ENCODE measurements at places on chromosomes 16 and 17.

- no peak overlapping the region for H3K27ac ChIP-seq
- DNase-seq, result no peak
- no peaks in the 10 kb centered on the region for H3K36me3 ChIP-seq
- H3K4me1 ChIP-seq, result no peaks in the 10 kb centered on the region
- H3K27me3 ChIP-seq, result no peaks in the 10 kb centered on the region
Observed at GRCh38 chr17:55986817-55987216, 166.5 kb upstream of the ANKFN1 start.

GRCh38 chr16:72246423-72246822 is 74.5 kb upstream of the PMFBP1 start:
- no peaks in the 10 kb centered on the region for H3K36me3 ChIP-seq
- H3K4me1 ChIP-seq, result no peaks in the 10 kb centered on the region
- no peak overlapping the region for H3K27ac ChIP-seq

DNA sequence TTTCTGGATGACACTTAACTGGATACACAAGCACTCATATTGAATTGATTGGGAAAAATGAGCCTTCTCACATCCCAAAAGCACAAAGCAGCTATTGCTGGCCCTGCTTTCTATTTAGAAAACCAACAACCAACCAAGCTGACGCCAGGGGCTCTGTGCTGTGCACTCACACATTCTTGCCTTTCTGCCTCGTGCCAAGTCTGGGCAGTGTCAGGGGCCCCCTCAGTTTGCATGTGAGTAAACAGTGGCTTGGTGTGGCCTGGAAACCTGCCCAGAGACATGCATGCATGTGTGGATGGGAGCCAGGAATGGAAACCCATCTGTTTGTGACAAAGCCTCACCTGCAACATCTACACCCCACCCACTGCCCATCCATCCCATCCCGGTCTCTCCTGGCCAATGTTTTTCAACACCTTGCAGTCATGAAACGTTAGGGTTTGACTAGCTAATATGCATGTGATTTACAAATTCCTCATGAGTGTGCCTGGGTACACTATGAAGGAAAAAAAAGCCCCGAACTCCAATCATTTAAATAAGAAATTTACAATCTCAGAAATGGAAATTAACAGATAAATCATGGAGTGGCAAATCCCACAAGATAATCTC is 20.4 kb downstream of the MIEF2 start:
- DNase-seq, result no peak
- H3K4me1 ChIP-seq, result no peaks in the 10 kb centered on the region
- no peaks in the 10 kb centered on the region for H3K27me3 ChIP-seq
- peaks cover 12% of the 10 kb centered on the region for H3K36me3 ChIP-seq
- H3K27ac ChIP-seq, result no peak overlapping the region

- H3K27ac ChIP-seq, result no peak overlapping the region
- no peak overlapping the region for H3K4me3 ChIP-seq
- H3K36me3 ChIP-seq, result no peaks in the 10 kb centered on the region
- H3K4me1 ChIP-seq, result no peaks in the 10 kb centered on the region
Observed at GRCh38 chr16:78215222-78215621, 115.8 kb downstream of the WWOX start.

DNA sequence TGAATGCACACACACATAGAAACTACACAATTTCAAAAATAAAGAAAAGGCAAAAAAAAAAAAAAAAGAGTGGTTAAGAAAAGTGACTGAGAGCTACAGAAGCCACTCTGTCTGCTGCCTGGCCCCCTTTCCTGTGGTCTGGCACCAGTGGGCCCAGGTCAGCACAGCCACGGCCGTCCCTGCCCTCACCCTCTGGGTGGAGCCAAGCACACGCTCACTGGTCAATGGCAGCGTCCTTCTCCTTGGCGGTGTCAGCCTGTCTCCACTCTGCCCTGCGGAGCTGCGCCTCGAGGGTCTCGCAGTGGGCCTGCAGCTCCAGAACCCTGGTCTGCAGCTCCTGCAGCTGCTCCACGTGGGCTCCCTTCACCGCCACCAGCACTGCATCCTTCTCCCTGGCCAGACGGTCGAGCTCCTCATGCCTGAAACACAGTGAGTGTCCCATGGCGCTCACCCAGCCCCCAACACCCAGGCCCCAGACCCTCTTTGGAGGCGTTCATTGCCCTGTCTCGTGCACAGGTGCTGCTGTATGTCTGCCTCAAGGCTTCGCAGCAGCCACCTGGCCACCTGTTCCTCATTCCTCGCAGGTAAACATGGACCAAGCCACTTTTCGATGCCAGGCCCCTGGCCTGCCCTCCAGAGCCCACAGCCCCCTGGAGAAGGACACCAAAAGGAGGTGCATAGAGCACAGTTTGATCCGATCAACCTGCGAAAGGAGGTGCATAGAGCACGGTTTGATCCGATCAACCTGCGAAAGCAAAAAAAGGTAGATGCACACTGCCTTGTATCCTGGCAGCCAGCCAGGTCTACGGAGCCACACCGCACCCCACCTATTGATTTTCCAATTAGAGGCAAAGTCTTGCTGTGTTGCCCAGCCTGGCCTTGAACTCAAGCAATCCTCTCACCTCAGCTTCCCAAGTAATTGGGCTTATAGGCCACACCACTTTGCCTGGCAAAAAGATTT is 24.4 kb downstream of the CCDC57 start:
- no peaks in the 10 kb centered on the region for H3K4me1 ChIP-seq
- no peak overlapping the region for H3K27ac ChIP-seq
- no peaks in the 10 kb centered on the region for H3K27me3 ChIP-seq
- no peak overlapping the region for H3K4me3 ChIP-seq
- H3K36me3 ChIP-seq, result peaks cover 3% of the 10 kb centered on the region

DNA sequence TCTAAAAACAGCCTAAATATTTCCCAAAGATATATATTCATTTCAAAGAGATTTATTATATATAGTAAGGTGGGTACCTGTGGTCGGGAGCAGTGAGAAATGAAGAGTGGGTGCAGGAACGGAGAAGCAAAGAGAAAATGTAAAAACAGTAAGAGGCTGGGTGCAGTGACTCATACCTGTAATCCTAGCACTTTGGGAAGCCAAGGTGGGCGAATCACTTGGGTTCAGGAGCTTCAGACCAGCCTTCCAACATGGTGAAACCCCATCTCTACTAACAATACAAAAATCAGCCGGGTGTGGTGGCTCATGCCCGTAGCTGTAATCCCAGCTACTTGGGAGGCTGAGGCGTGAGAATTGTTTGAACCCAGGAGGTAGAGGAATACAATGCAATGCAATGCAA is 257.1 kb downstream of the BCAS3 start:
- H3K27ac ChIP-seq, result no peak overlapping the region
- no peaks in the 10 kb centered on the region for H3K27me3 ChIP-seq
- no peaks in the 10 kb centered on the region for H3K4me1 ChIP-seq
- DNase-seq, result no peak

GRCh38 chr16:22970209-22970865 is 156.4 kb downstream of the HS3ST2 start:
- no peaks in the 10 kb centered on the region for H3K36me3 ChIP-seq
- H3K4me3 ChIP-seq, result no peak overlapping the region
- H3K27me3 ChIP-seq, result no peaks in the 10 kb centered on the region
- no peak overlapping the region for H3K27ac ChIP-seq
- no peaks in the 10 kb centered on the region for H3K4me1 ChIP-seq

DNA sequence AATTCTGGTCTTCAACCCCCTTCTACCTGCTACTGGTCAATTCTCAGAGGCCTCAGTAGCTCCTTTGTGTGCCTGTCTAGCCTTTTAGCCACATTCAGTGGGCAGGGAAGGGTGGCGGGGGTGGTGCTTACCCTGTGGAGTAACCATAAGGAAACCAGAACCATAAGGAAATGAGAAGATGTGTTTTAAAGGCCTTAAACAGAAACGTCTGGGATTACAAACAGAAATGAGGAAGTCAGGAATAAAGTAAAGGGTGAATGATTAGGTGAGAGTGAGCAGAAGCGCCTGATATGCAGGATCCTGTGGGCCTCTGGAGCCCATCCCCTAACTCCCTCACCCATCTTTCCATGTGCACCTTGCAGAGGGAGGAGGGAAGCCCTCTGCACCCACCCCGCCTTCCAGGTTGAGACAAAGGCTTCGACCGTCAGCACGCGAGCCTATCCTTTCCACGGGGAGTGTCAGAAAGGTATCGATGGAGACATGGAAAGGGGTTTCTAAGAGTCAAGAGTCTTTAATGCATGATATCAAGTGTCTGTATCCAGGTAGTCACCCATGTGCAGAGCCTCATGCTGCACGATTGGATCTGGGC is 20.4 kb downstream of the KIAA0513 start:
- H3K27ac ChIP-seq, result no peak overlapping the region
- no peak overlapping the region for H3K4me3 ChIP-seq
- H3K4me1 ChIP-seq, result no peaks in the 10 kb centered on the region
- no peaks in the 10 kb centered on the region for H3K27me3 ChIP-seq
- no peak for DNase-seq

DNA sequence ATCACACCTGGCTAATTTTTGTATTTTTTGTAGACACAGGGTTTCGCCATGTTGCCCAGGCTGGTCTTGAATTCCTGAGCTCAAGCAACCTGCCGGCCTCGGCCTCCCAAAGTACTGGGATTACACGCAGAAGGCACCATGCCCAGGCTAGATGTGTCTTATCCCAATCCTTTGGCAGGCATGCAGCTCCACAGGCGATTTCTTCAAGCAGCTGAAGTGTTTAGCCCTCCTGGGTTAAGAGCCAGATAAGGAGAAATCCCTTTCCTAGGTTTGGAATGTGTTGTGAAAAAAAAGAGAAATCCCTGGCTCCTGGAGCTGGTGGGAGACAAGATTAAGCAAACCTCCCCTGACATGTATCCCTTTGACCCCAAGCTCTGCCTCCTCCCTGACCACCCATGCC is 2.1 kb upstream of the NHERF1 start:
- no peak overlapping the region for H3K27ac ChIP-seq
- no peak for DNase-seq
- H3K27me3 ChIP-seq, result no peaks in the 10 kb centered on the region
- H3K4me3 ChIP-seq, result no peak overlapping the region
- H3K4me1 ChIP-seq, result no peaks in the 10 kb centered on the region

- no peaks in the 10 kb centered on the region for H3K4me1 ChIP-seq
- no peak for DNase-seq
- H3K36me3 ChIP-seq, result no peaks in the 10 kb centered on the region
- H3K27ac ChIP-seq, result no peak overlapping the region
Observed at GRCh38 chr16:71855937-71856662, 10.3 kb downstream of the ATXN1L start.

GRCh38 chr17:81337476-81337879 is 42.4 kb upstream of the SLC38A10 start:
- H3K4me1 ChIP-seq, result peaks cover 25% of the 10 kb centered on the region
- H3K36me3 ChIP-seq, result no peaks in the 10 kb centered on the region
- no peak overlapping the region for H3K4me3 ChIP-seq
- no peak for DNase-seq
- H3K27ac ChIP-seq, result peak overlapping the region; percentile 54
- H3K27me3 ChIP-seq, result no peaks in the 10 kb centered on the region

- H3K4me3 ChIP-seq, result peak overlapping the region; percentile 69
- DNase-seq, result peak; percentile 96
- no peaks in the 10 kb centered on the region for H3K36me3 ChIP-seq
- H3K27me3 ChIP-seq, result no peaks in the 10 kb centered on the region
Observed at GRCh38 chr17:31487648-31488263, 96.3 kb downstream of the RAB11FIP4 start.

DNA sequence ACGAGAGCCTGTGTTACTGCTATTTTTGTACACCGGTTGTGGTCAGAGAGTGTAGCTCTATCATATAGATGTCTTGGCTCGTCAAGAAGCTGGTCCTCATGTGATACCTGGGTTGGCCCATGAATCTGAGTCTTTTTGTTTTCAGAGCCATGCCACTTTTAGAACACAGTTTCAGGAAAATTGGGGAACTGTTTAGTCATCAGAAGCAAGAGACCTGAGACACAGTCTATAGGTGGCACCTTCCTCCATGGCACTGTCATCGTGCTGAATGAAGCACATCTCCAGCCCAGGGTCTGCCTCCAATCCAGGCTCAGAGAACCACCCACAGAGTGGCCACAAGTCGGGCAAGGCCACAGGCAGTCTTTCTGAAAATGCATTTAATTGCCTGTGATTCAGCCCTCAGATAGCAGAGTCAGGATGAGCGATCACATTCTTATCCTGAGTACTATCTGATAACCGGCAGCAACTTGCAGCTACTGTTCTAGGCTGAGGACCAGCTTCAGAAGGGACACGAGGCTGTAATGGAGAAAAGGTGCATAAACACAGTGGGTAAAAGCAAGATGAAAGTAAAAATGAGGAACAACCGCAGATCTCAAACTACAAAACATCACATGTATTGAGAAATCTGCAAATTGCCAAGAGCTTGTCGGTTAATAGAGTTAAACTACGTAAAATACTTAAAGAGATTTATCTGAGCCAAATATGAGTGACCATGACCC is 14.2 kb upstream of the HAPSTR1 start:
- no peaks in the 10 kb centered on the region for H3K27me3 ChIP-seq
- DNase-seq, result no peak
- H3K4me3 ChIP-seq, result no peak overlapping the region
- H3K4me1 ChIP-seq, result no peaks in the 10 kb centered on the region

DNA sequence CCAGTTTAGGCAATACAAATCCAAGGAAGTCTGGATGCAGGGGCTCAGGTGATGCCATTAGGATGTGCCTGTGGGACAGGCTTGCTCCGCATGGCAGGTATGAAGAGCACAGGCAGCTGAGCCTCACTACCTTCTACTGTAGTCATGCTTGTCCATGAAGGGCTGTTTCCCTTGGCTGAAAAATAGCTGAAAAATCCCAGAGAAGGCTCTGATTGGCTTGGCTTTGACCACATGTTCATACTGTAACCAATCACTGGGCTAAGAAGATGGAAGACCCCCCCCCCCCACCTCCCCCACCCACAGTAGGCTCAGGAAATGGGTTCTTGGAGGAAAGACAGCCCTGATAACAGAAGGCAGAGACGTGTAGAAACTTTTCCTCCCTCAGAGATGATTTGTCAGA is 66.5 kb upstream of the LGALS9 start:
- no peak overlapping the region for H3K4me3 ChIP-seq
- H3K4me1 ChIP-seq, result no peaks in the 10 kb centered on the region
- peak overlapping the region; percentile 54 for H3K27ac ChIP-seq
- DNase-seq, result no peak
- no peaks in the 10 kb centered on the region for H3K27me3 ChIP-seq

DNA sequence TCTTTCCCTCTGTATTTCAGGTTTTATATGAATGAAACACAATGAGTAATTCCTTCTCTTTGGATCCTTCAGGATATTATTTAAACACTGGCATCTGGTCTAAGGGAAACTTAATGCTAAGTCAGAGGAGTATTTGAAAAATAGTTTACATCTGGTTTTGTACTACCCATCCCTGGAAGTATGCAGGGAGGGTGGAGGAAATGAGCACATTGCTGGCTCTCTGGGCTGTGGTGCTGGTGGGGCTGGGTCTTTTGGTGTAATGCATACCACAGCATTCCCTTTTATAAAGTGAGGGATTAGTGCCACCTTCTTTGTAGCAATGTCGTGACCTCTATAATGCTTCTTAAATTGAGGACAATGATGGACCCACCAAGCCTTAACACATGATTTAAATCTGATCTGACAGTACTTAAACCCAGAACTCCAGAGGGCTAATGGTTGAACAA is 105.5 kb upstream of the AXIN2 start:
- no peak for DNase-seq
- no peaks in the 10 kb centered on the region for H3K4me1 ChIP-seq
- H3K4me3 ChIP-seq, result no peak overlapping the region
- no peaks in the 10 kb centered on the region for H3K36me3 ChIP-seq
- H3K27ac ChIP-seq, result no peak overlapping the region
- H3K27me3 ChIP-seq, result no peaks in the 10 kb centered on the region

- H3K27ac ChIP-seq, result no peak overlapping the region
- H3K4me1 ChIP-seq, result no peaks in the 10 kb centered on the region
- no peak for DNase-seq
Observed at GRCh38 chr17:43750153-43750552, 8.4 kb downstream of the SOST start.
